ENCODE measurements at places on chromosomes 3 and 15. TPM values are rescaled to one million over a fixed set of nuclear protein-coding genes. Genes with fewer than 3 reads are reported as not detected.

The XCR1 gene
- total RNA-seq, result under 0.01 TPM

The GLDN gene
- 0.22 TPM for total RNA-seq

The ERC2 gene
- 0.75 TPM for total RNA-seq

The ARGFX gene
- not detected for total RNA-seq

The TNFAIP8L3 gene
- total RNA-seq, result 13.0 TPM

The MITF gene
- 23.7 TPM for total RNA-seq
